ENCODE measurements at places on chromosomes 12 and 14. TPM values are rescaled to one million over a fixed set of nuclear protein-coding genes. Genes with fewer than 3 reads are reported as not detected.

OSGEP gene
- 32.6 TPM for total RNA-seq

LYZ gene
- 1,458 TPM for total RNA-seq

TSPAN8 gene
- total RNA-seq: 15.3 TPM

SPATS2 gene
- 17.3 TPM for total RNA-seq

- DNase-seq: no peak
Observed at GRCh38 chr14:46490238-46490685, 161.3 kb downstream of the RPL10L start.
